ENCODE measurements at places on chromosomes 2 and 18. TPM values are rescaled to one million over a fixed set of nuclear protein-coding genes. Genes with fewer than 3 reads are reported as not detected.

PER2 gene
- 22.0 TPM for total RNA-seq

FER1L5 gene
- 0.42 TPM for total RNA-seq

- no peaks in the 10 kb centered on the region for H3K27me3 ChIP-seq
- DNase-seq = no peak
- H3K4me3 ChIP-seq = no peak overlapping the region
- H3K4me1 ChIP-seq = no peaks in the 10 kb centered on the region
- no peaks in the 10 kb centered on the region for H3K36me3 ChIP-seq
Observed at GRCh38 chr2:78535395-78535794, 490.1 kb upstream of the REG3G start.

- no peak overlapping the region for H3K4me3 ChIP-seq
- no peaks in the 10 kb centered on the region for H3K27me3 ChIP-seq
- no peaks in the 10 kb centered on the region for H3K4me1 ChIP-seq
Observed at GRCh38 chr2:108971661-108972566, 17.1 kb downstream of the EDAR start.

DNA sequence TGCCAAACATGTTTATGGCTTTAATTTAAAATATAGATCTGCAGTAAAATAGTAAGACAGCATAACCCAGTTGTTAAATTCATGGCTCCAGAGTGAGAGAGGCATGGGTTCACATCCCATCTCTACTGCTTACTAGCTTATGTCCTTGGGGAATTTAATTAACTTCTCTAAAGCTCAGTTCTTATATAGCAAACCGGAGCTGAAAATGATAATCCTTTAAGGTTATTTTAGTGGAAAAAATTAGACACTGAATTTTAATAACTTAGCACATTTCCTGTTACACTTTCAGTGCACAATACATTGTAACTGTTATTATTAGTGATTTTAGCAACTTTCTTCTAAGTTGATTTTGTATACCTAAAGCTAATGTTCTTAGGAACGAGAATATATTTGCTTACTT, 14.8 kb downstream of the SCN9A start:
- no peak overlapping the region for H3K27ac ChIP-seq
- DNase-seq = no peak
- no peaks in the 10 kb centered on the region for H3K36me3 ChIP-seq
- no peak overlapping the region for H3K4me3 ChIP-seq
- no peaks in the 10 kb centered on the region for H3K4me1 ChIP-seq

- no peaks in the 10 kb centered on the region for H3K36me3 ChIP-seq
- H3K27ac ChIP-seq = no peak overlapping the region
- no peak for DNase-seq
- H3K4me1 ChIP-seq = no peaks in the 10 kb centered on the region
- no peak overlapping the region for H3K4me3 ChIP-seq
- H3K27me3 ChIP-seq = no peaks in the 10 kb centered on the region
Observed at GRCh38 chr2:235945608-235946140, 222.5 kb downstream of the GBX2 start.

GRCh38 chr2:50648041-50648700, 383.8 kb downstream of the NRXN1 start:
- no peak for DNase-seq
- H3K36me3 ChIP-seq = no peaks in the 10 kb centered on the region
- no peaks in the 10 kb centered on the region for H3K4me1 ChIP-seq
- no peaks in the 10 kb centered on the region for H3K27me3 ChIP-seq
- H3K4me3 ChIP-seq = no peak overlapping the region
- no peak overlapping the region for H3K27ac ChIP-seq
